ENCODE measurements at places on chromosomes 6 and 20. TPM values are rescaled to one million over a fixed set of nuclear protein-coding genes. Genes with fewer than 3 reads are reported as not detected.

DNA sequence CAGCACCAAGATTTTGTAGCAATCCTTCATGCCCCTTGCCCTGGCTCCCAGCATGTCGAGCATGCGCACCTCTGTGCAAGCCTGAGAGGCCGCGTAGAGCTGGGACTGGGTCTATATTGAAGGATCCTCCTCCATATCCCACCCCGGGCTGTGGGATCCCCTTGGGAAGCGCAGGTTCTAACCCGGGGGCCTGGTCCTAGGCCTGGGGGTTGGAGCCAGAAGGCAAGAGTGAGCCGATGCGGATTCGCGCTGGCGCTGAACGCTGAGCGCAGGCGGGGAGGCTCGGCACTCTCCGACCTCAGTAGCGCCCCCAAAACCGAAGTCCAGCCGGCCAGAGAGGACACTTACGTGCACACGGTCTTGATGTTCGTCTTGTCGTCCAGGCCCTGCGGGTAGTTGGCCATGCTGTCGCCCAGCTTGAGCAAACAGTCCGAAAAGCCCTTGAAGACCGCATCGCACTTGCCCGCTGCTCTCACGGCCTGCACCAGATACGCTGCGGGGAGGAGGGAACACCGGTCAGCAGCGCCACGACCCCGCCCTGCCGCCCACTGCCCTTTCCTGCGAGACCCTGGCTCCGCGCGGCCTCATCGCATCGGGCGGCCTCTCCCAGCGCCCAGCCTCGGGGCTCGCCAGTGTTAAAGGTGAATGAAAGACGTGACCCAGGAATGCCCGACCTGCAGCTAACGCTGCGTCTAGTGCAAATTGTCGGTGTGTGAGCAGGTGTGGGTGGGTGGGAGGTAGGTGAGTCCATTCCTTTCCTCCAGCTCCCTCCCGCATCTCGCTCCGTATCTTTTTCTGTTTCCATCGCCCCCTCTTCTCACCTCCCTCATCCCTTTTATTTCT lies 4.5 kb downstream of the NRN1 start:
- H3K36me3 ChIP-seq = no peaks in the 10 kb centered on the region
- DNase-seq = no peak
- peaks cover 19% of the 10 kb centered on the region for H3K4me1 ChIP-seq
- no peak overlapping the region for H3K4me3 ChIP-seq
- H3K27me3 ChIP-seq = peaks cover 85% of the 10 kb centered on the region

DNA sequence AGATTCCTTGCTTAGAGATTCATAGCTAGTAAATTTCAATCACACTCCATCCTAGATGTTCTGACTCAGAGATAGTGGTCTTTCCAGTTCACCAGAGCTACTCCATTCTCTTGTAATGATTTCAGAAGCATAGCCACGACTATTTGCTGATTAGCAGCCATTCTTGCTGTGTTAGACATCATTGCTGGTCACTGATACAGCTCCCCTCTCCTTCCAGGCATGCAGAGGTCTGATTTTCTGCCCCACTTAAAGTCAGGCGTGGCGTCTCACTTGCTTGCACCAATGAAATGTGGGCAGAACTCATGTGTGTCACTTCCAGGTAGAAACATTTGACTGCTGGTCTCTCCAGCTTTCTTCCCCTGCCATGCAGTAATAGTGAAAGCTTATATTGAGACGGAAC lies 168.9 kb upstream of the JARID2 start:
- DNase-seq = no peak
- no peaks in the 10 kb centered on the region for H3K27me3 ChIP-seq
- no peak overlapping the region for H3K4me3 ChIP-seq
- H3K36me3 ChIP-seq = no peaks in the 10 kb centered on the region
- H3K4me1 ChIP-seq = no peaks in the 10 kb centered on the region
- no peak overlapping the region for H3K27ac ChIP-seq

- peaks cover 25% of the 10 kb centered on the region for H3K4me1 ChIP-seq
- H3K36me3 ChIP-seq = no peaks in the 10 kb centered on the region
- H3K27ac ChIP-seq = no peak overlapping the region
- peaks cover 39% of the 10 kb centered on the region for H3K27me3 ChIP-seq
- no peak overlapping the region for H3K4me3 ChIP-seq
These were observed 2.1 kb upstream of the TMEM151B start for GRCh38 chr6:44268095-44268628.

The NKX2-4 gene
- total RNA-seq = not detected

DNA sequence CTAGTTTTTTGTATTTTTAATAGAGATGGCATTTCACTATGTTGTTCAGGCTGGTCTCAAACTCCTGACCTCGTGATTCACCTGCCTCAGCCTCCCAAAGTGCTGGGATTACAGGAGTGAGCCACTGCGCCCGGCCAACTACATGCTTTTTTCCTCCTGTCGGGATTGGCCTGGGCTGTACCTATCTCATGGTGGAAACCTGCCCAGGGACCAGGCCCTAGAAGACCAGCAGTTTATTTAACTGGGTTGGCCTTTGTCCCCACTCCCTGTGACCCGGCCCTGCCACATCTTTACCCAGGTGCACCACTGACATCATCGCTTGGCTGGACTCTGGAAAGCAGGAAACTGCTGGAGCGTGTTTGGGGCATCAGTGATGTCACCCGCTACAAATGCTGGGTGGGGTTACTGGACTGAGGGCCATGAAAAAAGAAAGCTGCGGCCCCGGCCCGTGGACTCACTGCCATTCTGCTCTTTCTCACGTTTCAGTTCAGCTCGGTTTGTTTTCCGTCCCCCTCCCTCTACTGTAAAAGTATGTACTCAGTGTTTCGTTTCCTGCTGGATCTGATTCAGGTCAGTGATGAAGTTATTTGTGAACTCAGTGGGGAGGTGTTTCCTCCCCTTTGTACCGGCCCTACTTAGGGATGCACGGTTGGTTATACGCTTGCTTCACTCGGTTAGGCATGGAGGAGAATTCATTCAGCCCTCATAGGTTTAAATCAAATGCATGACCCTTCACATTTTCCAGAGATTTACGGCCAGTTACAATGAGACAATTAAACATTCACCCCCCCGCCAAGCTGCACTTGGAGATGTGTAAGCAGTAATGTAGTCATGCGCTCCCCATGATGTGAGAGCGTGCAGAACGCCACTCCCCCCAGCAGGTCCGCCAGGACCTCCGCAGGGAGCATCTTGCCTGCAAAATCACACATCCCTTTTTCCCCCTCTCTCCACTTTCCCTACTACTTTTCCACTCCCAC lies 179.3 kb downstream of the MTHFD1L start:
- peak; percentile 97 for DNase-seq
- peak overlapping the region; percentile 100 for H3K27ac ChIP-seq
- H3K4me3 ChIP-seq = no peak overlapping the region

The DEFB129 gene
- not detected for total RNA-seq

The ZBTB12 gene
- 3.5 TPM for total RNA-seq

The MOG gene
- total RNA-seq = not detected

GRCh38 chr6:80733641-80734040 lies 627.2 kb downstream of the BCKDHB start:
- H3K4me1 ChIP-seq = no peaks in the 10 kb centered on the region
- no peak for DNase-seq
- H3K4me3 ChIP-seq = no peak overlapping the region
- H3K27me3 ChIP-seq = no peaks in the 10 kb centered on the region
- no peak overlapping the region for H3K27ac ChIP-seq
- no peaks in the 10 kb centered on the region for H3K36me3 ChIP-seq

The DNMT3B gene
- total RNA-seq = 6.8 TPM

- no peak for DNase-seq
- no peaks in the 10 kb centered on the region for H3K4me1 ChIP-seq
- H3K36me3 ChIP-seq = no peaks in the 10 kb centered on the region
- no peaks in the 10 kb centered on the region for H3K27me3 ChIP-seq
These were observed 19.7 kb upstream of the CITED2 start for GRCh38 chr6:139394027-139394649.

DNA sequence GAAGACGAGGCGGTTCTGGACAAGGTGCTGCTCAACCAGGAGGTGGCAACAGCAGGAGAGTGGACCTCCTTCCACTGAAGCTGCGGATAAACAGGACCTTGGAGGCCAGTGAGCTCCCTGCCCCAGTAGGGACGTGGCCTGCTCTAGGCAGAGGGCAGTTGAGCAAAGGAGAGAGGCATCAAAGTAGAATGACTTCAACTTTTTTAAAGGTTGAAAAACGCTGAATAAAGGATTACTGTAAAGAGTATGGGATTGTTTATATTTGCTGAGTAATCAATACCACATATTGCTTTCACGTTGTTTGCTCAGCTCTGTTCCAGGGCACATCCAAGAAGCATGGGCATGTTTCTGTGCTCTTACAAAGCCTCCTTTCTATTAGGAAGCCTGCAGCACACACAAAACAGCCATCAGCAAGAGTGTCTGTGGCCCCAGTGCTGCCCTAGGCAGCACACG lies 48.1 kb downstream of the ERMARD start:
- H3K4me1 ChIP-seq = no peaks in the 10 kb centered on the region
- no peak for DNase-seq
- H3K27ac ChIP-seq = no peak overlapping the region
- no peaks in the 10 kb centered on the region for H3K36me3 ChIP-seq
- H3K4me3 ChIP-seq = no peak overlapping the region
- peaks cover 4% of the 10 kb centered on the region for H3K27me3 ChIP-seq

GRCh38 chr20:8018958-8019245 lies 659 bp downstream of the TMX4 start:
- peak overlapping the region; percentile 82 for H3K4me3 ChIP-seq
- DNase-seq = peak; percentile 83
- H3K4me1 ChIP-seq = peaks cover 8% of the 10 kb centered on the region
- H3K27me3 ChIP-seq = no peaks in the 10 kb centered on the region
- peak overlapping the region; percentile 64 for H3K27ac ChIP-seq
- no peaks in the 10 kb centered on the region for H3K36me3 ChIP-seq

DNA sequence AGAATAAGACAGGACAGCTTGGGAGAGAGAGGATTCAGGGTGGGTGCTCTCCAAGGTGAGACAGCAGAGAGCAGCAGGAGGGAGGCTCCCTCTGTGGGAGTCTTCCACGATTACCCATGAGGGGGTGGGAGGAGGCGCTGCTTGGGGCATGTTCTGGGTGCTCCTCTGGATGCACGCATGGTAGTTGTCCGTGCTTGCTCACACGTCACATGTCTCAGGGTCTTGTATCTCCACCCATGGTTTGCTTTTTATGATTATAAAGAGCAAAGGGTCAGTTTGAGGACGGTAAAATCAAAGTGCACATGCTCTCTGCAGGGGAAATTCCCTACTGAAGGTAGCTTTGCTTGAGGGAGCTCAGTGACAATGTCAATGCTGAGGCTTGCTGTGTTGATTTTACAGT lies 338.4 kb downstream of the THBS2 start:
- H3K4me1 ChIP-seq = no peaks in the 10 kb centered on the region
- no peak overlapping the region for H3K27ac ChIP-seq
- H3K36me3 ChIP-seq = no peaks in the 10 kb centered on the region
- no peak overlapping the region for H3K4me3 ChIP-seq
- DNase-seq = no peak

DNA sequence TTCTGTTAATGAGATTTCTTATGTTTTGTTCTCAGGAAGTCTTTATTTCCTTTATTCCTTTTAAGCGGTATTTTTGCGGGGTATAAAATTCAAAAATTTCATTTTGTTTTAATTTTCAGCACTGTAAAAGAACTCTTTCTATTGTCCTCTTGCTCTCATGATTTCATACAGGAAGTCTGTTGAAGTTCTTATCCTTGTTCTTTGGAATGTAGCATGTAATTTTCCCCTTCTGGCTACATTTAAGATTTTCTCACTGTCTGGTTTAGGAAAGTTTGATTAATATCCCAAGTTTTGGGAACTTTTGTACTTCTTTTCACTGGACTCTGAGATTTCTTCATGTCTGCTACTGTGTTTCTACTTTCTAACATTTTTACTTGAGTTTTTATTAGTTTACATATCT lies 581.4 kb upstream of the GJE1 start:
- no peak for DNase-seq
- no peaks in the 10 kb centered on the region for H3K36me3 ChIP-seq
- no peaks in the 10 kb centered on the region for H3K27me3 ChIP-seq
- H3K4me1 ChIP-seq = peaks cover 17% of the 10 kb centered on the region

The MATN4 gene
- total RNA-seq = not detected

DNA sequence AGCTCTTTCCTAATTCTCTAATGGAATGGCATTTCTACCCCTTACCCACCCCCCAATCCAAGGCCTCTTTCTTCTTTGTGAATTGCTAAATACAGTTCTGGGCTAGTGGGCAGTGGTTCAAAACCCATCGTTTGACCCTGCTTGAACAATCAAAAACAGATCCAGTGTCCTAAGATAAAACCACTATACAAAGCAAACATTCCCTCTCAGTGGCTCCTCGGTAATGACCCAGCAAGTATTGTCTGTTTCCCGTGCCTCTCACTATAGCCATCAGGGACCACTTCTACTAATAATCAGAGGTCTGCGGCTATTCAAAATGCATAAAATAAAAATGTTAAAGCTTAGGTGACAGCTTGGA lies 143.5 kb upstream of the AKAP12 start:
- no peak overlapping the region for H3K27ac ChIP-seq
- H3K27me3 ChIP-seq = no peaks in the 10 kb centered on the region
- peaks cover 15% of the 10 kb centered on the region for H3K4me1 ChIP-seq
- peaks cover 4% of the 10 kb centered on the region for H3K36me3 ChIP-seq
- DNase-seq = no peak

DNA sequence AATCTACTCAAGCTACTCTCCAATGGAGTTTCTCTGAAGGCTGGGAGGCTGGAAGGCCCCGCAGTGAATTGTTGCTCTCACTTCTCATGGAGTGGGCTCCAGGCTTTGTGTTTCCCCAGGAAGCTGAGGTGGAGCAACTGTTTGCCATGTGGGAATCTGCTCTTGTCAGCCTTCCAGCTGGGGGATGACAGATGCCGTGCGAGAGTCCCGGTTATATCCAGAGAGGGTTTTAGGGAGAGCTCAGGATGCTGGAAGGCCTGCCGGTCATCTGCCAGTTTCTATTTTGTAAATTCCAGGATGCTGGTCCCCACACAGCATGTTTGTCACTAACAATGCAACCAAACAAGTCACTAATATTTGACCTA lies 98.2 kb upstream of the NAA20 start:
- DNase-seq = no peak
- H3K36me3 ChIP-seq = peaks cover 2% of the 10 kb centered on the region
- peaks cover 13% of the 10 kb centered on the region for H3K4me1 ChIP-seq
- H3K27ac ChIP-seq = no peak overlapping the region

GRCh38 chr6:53029257-53029656 lies 34.2 kb upstream of the GSTA4 start:
- H3K36me3 ChIP-seq = no peaks in the 10 kb centered on the region
- peaks cover 6% of the 10 kb centered on the region for H3K4me1 ChIP-seq
- H3K27me3 ChIP-seq = no peaks in the 10 kb centered on the region
- DNase-seq = no peak
- no peak overlapping the region for H3K4me3 ChIP-seq
- H3K27ac ChIP-seq = no peak overlapping the region

The FRK gene
- 0.05 TPM for total RNA-seq

All from endothelial cell of umbilical vein (primary cell).